Liver (tissue), 10 donors: ENCODE measurements at places on chromosomes 4 and X. TPM values are rescaled to one million over a fixed set of nuclear protein-coding genes. Genes with fewer than 3 reads are reported as not detected.

Gene SLC6A14
- total RNA-seq, result not detected

Gene SHOX
- total RNA-seq, result not detected

- DNase-seq, result no peak
Measured at GRCh38 chrX:96447161-96447560, 237.5 kb upstream of the DIAPH2 start.

Gene HSFX2
- not detected for total RNA-seq

DNA sequence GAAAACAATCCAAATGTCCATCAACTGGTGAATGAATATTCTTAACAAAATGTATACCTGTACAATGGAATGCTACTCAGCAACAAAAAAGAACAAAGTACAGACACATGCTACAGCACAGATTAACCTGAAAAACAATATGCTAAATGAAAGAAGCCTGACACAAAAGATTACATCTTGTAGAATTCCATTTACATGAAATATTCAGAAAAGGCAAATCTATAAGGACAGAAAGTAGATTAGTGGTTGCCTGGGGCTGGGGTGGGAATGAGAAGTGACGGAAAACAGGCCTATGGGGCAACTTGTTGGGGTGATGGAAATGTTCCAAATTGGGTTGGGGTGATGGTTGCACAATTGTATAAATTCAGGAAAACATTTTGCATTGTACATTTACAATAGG is 219.1 kb upstream of the GPC4 start:
- DNase-seq, result no peak

- DNase-seq, result no peak
Measured at GRCh38 chr4:180426938-180427337, 1816.3 kb upstream of the TENM3 start.

GRCh38 chr4:55509266-55509665 is 37.4 kb downstream of the CLOCK start:
- DNase-seq, result no peak

DNA sequence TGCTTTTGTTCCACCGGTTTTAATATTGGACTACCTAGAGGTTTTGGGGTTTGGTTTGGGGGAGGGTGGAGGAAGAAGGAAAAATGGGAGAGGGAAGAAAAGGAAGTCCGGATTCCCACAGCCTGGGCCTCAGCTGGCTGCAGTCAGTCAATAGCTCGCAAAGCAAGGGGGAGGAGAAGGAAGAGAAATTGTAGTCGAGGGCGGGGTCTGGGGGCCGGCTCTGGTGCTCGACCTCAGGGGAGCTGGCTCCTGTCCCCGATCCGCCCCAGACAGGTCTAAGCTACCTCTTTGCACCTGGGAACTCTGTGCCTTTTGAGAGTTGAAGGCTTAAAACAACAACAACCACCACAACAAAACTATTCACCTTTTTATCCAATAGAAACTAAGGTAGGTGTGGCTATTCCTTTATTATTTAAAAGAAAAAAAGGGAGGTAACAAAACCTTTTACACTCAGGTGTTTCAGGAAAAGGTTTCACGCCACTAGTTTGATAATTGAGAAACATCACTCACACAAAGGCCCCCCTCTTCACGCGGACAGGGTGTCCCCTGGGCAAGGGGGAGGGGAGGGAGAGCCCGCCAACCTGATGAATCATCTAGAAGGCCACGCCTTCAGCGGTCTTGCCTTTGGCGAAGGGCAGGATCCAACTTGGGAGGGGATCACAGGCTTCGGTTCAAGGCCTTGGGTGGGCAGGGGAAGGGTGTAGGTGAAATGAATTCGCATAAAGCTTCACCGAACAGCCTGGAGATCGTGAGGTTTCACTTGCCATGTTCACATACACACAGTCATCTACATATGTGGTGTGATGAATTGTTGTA is 1.6 kb upstream of the LNX1 start:
- DNase-seq, result no peak

GRCh38 chr4:102420563-102421398 is 75.5 kb upstream of the SLC39A8 start:
- DNase-seq, result no peak

GRCh38 chr4:101823864-101824263 is 33.3 kb downstream of the BANK1 start:
- no peak for DNase-seq

GRCh38 chr4:87093443-87094123 is 126.8 kb downstream of the KLHL8 start:
- DNase-seq, result no peak

GRCh38 chrX:85375333-85375738 is 4.1 kb downstream of the POF1B start:
- no peak for DNase-seq

- no peak for DNase-seq
Measured at GRCh38 chrX:6311540-6311939, 82.9 kb upstream of the NLGN4X start.

Gene UGT2B15
- total RNA-seq, result 8.2 TPM

Gene ADGRL3
- 1.7 TPM for total RNA-seq

Gene SLC9A7
- 13.2 TPM for total RNA-seq

GRCh38 chrX:3518870-3519269 is 172.4 kb upstream of the MXRA5 start:
- DNase-seq, result no peak

- DNase-seq, result no peak
Measured at GRCh38 chr4:17770845-17771244, 10.6 kb downstream of the FAM184B start.

Gene ADGRG2
- total RNA-seq, result not detected

GRCh38 chrX:32041181-32041580 is 969.3 kb upstream of the FTHL17 start:
- DNase-seq, result no peak

- DNase-seq, result no peak
Measured at GRCh38 chrX:96436105-96436504, 248.5 kb upstream of the DIAPH2 start.

- DNase-seq, result no peak
Measured at GRCh38 chr4:78568640-78569305, 17.2 kb downstream of the ANXA3 start.

Gene NXF2
- total RNA-seq, result not detected

GRCh38 chr4:186150926-186151325 is 40.4 kb upstream of the CYP4V2 start:
- DNase-seq, result no peak

DNA sequence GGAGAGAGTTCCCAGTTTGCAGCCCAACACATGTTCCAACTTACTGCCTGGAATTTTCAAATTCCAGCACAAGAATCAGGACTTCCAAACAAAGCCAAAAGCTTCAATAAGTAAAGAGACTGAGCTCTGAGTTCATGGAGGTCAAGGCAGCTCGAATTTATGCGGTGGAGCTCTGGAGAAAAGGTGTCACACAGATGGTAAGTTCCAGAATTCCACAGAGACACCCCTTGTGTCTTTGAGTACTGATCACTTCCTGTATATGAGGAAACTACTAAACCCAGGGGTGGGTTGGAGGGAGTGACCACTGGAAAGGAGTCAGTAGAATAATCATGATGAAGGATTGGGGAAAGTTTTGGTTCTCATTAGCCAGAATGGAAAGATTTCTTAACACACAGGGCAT is 118.5 kb upstream of the GUCY1A1 start:
- no peak for DNase-seq

- DNase-seq, result no peak
Measured at GRCh38 chrX:153434801-153435200, 11.1 kb downstream of the TREX2 start.

GRCh38 chrX:129792586-129793291 is 13.0 kb downstream of the SASH3 start:
- DNase-seq, result no peak
